ENCODE measurements at places on chromosomes 1 and 21.
A peak's percentile ranks its signal among the peaks of the same experiment; 100 is the strongest.

DNA sequence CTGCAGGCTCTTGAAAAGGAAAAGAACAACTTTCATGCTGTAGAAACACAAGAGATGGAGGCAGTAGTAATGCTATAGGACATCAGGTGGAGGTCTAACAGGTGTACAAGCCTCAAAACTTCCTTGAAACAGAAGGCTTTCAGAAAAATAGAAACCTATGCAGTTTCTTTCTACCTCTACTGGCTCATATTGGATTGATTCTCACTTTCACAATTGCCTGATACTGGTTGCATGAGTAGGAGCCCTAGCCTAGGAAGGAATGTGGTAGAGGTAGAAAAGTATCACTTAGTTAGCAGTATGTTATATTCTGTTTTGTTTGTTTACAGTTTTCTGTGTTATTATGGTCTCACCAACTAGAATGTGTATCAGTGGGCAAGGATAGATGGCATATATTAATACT is 175.4 kb upstream of the GORAB start:
- no peak for DNase-seq

DNA sequence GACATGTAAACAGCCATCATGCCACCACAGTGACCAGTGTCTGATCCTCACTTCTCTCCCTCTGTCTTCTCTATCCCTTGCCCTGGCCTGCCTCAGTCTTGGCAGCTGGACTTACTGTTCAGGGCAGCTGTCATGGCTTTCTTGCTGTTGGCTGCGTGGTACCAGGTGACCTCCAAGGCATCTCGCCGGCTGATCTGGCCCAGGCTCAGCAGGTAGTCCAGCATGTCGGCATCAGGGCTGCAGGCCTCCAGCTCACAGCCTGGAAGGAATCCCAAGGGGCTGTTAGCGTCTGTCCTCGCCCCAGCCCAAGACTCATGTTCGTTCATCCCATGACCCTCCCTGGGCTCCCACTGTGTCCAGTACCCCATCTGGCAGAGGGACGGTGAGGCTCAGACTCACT is 3.6 kb downstream of the FAM151A start:
- no peak for DNase-seq

GRCh38 chr1:171922999-171923398 is 81.7 kb downstream of the DNM3 start:
- no peak for DNase-seq

- no peak for DNase-seq
These were observed 48.1 kb downstream of the TENT5C start for GRCh38 chr1:117653732-117654492.

GRCh38 chr1:25247829-25248754 is 838 bp upstream of the RSRP1 start:
- DNase-seq, result no peak

DNA sequence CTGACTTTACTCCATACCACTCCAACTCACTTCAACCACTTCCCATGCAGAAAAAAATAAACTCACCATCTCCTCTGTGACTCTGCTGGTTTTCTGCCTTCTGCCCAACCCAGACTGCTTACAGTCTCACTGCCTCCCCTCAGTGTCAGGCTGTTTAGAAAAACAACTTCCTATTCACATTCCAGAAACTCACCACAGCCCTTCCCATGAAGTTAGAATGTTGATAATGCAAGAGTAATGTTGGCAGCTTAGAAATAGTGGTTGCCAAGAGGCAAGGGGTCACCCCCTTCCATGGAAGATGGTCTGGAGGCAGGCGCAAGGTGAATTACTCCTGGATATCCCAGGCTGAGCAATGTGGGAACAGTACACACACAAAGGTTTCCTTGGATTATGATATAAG is at the start of gene SELP:
TSS of gene SELP (minus strand) at position 119 of the 400 bp plus-strand sequence. CDS start at position 69, 50 bp downstream.
- DNase-seq, result no peak

- DNase-seq, result no peak
These were observed 28.2 kb downstream of the ATP8B2 start for GRCh38 chr1:154353460-154353904.

DNA sequence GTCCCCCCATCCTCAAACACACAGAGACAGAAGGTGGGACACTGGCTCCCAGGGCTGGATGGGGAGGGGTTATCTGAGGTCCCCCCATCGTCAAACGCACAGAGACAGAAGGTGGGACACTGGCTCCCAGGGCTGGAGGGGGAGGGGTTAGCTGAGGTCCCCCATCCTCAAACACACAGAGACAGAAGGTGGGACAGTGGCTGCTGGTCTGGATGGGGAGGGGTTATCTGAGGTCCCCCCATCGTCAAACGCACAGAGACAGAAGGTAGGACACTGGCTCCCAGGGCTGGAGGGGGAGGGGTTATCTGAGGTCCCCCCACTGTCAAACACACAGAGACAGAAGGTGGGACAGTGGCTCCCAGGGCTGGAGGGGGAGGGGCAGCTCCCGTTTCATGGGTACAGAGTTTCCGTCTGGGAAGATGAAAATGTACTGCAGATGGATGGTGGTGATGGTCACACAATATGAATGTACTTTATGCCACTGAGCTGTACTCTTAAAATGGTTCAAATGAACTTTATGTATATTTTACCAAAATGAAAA is 69.2 kb downstream of the SCCPDH start:
- DNase-seq, result no peak

DNA sequence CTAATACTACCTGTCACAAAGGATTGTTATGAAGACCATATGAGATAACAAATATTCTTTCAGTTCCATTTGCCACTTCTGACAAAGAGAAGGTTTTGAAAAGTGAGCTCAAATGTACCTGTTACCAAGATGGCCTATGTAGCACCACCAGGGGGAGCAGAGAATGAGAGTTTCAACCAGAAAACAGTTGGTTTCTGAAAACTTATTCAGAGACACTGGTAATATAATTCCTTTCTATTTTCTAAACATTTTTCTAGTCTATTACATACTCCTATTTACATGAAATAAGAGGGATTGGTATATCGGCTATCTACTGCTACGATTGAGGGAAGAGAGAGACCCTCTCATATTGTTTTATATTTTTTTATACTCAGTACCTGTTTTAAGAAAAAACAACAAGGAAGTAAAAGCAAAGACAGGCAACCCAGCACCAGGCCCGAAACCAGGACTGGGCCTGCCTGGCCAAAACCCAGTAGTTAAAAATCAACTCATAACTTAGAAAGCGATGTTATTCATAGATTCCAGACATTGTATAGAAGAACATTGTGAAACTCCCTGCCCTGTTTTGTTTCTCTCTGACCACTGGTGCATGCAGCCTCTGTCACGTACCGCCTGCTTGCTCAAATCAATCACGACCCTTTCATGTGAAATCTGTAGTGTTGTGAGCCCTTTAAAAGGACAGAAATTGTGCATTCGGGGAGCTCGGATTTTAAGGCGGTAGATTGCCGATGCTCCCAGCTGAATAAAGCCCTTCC is 48.3 kb downstream of the IL23R start:
- DNase-seq, result no peak

DNA sequence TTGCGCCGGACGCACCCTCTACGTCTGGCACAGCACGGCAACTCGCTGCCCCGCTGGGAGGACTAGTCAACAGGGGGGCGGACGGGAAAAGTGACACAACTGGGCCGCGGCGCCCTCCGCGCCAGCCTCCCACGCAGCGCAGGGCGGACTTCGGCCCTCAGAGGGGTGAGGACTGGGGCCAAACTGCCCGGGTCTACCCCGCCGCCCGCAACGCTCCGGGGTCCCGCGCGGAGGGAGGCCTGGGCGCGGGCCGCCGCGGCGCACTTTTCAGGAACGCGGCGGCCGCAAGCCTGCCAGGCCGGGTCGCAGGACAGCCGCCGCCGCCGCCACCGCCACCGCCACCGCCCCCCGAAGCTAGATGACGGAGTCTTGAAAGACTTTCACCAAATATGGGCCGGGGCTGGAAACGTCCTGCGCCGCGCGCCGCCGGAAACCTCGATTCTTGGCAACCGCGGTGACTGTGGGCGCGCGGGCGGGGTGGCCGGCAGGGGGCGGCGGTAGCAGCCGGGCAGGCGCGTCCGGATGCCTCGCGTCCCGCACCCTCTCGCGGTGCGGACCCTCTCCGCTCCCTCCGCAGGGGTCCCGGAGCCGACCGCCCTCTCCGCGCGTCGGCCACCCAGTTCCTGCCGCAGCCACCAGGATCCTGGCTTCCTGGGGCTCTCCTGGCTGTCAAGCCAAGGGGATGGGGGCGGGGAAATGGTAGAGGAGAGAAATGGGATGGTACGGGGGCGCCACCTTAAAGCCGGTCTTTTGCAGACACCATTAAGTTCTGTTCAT is 3.7 kb upstream of the CCN1 start:
- no peak for DNase-seq

DNA sequence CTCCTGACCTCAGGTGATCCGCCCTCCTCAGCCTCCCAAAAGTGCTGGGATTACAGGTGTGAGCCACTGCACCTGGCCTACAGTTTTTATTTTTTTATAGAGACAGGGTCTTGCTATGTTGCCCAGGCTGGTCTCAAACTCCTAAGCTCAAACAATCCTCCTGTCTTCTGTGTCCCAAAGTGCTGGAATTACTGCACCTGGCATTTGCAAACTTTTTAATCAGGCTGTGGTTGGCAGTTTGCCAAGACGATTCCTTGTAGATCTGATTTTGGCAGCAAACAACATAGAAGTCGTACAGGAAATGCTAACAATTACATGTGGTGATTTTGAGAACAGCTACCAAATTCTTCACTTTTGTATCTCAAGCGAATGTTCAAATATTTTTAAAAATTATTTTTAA is 10.1 kb downstream of the RBP7 start:
- no peak for DNase-seq

GRCh38 chr1:228168563-228169270 is 3.1 kb downstream of the IBA57 start:
- DNase-seq, result no peak

DNA sequence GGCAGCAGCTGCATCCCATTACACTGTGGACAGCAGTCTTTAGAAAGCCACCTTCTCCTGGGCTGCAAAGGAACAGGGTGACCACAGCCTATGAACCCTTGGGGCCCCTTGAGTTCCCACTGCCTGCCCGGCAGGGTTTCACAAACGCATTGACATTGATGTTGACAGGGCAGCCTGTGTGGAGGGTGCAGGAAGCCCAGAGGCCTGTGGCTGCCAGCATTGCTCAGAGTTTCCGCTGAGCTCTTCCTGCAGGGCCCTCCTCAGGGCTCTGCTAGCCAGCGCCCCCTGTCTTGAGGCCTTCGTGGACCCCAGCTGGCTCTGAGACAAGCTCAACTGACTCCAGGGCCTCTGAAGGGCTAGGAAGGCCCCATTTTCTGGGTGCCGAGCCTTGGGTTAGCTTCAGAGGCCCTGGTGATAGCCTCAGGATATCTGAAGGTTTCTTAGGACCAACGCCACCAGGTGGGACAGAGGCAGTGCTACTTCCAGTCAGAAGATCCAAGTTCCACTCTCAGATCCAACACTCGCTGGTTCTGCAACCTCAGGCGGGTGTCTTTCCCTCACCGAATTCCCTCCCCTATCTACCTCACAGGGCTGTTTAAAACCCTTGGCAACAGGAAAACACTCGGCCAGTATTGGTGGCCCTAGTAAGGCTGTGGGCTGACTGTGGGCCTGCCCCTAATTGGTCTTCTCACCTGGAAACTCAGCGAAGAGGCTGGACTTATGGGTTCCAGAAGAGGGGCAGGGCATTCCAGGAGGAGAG is 27.2 kb upstream of the EPS8L3 start:
- peak; percentile 54 for DNase-seq

DNA sequence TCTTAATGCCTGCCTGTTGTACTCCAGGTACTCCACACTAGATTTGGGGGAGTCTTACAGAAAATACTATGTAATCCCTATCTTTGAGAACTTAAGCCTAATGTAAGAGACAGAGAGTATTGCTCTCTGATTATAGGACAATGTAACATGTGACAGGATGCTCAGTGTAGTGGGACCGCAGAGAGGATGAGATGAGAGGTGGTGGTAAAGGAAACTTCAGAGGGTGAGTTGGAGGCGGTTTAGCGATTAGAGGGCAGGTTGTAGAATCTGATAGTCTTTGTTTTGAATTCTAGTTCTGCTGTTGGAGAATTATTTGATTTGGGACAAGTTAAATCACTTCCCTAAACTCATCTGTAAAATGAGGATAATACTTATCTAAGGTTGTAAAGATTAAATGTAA is 5.4 kb downstream of the SOAT1 start:
- peak; percentile 17 for DNase-seq

DNA sequence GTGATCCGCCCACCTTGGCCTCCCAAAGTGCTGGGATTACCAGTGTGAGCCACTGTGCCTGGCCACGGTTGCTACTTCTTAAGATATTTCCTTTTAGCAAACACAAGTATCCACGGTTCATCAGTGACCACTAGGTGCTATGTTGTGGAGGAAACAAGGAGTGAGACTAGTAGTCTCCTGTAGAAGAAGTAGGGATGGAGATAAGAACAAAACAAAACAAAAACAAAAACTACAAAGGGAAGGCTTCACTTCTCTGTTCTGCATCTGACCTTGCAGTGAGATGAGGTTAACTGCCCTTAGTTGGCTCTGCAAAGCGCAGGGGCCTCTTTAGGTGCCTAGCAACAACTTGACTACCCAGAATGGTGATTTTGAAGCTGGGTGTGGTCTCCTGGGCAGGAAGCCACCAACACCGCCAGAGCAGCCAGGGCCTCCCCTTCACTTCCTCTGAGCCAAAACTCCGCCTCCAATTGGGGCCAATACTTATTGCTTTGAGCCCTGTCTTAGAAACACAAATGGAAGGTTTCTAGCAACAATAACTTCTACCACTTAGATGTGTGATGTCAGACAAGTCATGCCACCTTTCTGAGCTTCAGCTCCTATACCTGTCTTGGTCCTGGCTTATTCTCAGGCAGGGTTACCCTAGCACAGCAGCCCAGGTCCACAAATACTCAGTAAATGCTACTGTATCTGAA is 12.8 kb upstream of the CDC42 start:
- peak; percentile 78 for DNase-seq

DNA sequence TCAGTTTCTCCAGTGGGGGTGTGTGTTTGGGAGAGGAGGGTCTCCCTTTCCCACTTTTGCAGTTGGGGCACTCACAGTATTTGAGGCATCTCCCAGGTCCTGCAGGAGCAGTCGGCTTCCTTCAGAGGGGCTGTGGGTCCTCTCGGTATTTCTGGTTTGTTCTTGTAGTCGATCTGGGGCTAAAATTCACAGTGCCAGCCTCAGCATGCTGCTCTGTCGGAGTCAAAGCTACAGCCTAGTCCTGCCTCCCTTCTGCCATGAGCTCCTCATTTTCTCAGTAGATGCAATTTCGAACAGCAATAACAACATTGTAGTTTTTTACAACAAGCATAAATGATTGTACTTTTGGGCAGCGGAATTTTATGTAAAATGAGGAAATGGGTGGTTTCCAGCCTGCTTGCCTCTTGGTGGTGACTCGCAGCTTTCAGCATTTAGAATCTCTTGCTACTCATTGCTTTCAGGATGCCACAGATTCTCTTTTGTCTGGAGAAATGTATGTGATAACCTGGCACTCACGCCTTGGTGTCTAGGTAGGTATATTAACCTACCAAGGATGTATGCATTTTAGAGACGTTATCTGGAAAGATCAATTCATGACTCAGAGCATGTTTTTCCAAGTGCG is 82.4 kb upstream of the C21orf91 start:
- DNase-seq, result no peak

DNA sequence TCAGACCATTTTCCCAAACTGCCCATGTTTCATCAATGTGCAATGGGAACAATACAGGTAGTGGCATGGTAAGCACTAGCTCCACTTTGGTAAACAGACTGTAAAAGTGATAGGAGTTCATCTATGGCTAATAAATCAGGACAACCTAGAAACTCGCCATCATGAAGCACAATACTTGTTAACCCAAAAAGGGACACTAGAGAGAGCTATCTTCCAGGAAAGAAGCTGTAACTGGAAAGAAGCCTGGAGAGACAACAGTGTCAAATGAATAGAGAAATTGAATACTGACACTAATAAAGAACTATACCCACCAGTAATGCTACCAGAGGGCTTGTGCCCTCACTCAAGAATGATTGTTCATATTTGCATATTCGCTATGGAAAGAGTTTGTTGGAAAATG is 164.7 kb upstream of the RGS18 start:
- no peak for DNase-seq
